ENCODE measurements at places on chromosomes 2 and 18. TPM values are rescaled to one million over a fixed set of nuclear protein-coding genes. Genes with fewer than 3 reads are reported as not detected.

DNA sequence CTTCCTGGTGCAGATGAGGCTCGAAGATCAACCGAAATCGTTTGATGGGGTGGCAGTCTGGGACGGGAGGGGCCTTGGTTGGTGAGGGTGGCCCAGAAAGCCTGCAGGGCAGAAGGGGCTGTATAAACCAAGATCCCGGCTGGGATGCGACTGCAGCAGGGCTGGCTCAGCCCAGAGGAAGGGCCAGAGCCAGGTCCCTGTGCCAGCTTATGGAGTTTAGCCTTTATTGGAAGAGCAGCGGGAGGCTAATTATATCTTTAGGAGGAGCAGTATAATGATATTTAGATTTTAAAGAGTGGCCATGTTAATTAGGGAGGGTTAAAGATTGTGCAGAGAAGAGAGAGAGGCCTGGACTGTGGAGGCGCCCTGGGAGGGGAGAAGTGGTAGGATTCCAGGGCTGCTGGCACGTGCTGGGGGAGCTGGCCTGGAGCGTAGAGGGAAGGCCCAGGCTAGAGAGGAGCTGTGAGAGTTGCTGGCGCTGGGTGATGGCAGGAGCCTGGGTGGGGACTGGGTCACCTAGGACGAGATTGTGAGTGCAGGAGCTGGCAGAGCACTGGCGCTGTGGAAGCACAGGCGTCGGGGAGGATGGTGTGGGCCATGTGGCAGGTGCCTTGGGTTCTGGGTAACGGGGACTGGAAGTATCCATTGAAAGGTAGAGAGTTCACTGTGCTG, 25.1 kb downstream of the TRAF3IP1 start:
- DNase-seq: no peak

DNA sequence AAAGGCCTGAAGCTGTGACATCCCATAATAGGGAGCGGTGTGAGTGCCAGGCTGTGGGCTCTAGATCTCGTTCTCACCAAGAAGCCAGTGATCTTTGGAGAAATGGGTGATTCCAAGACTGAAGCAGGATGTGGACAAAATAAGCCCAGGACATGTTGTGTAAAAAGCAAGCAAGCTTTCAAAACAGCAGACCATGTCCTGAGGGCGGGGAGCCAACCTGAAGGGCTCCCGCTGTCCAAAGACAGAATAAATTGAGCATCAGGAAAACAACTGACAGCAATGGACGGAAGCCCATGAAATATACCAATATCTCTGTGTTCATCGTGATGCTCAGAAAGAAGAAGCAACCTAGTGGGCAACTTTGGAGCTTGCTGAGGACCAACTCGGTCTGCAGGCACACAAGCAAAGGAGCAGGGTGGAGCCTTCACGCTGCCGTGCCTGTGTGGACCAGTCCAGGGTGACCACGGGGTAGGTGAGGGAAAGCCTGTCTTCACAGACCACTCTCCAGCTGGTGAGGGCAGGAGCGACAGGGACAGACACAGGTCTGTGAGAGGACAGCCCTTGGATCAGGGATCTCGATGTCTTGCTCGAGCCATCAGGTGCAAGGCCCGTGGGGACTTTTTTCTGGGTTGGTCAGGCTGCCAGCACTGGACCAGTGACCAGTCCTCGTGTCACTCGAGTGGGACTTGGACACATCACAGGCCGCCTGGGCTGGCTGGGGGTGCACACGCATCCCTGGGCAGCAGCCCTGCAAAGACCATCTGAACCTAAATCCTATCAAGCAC, 21.5 kb downstream of the MTERF4 start:
- no peak for DNase-seq

GRCh38 chr2:157460897-157461296, 17.0 kb upstream of the CYTIP start:
- DNase-seq: no peak

DNA sequence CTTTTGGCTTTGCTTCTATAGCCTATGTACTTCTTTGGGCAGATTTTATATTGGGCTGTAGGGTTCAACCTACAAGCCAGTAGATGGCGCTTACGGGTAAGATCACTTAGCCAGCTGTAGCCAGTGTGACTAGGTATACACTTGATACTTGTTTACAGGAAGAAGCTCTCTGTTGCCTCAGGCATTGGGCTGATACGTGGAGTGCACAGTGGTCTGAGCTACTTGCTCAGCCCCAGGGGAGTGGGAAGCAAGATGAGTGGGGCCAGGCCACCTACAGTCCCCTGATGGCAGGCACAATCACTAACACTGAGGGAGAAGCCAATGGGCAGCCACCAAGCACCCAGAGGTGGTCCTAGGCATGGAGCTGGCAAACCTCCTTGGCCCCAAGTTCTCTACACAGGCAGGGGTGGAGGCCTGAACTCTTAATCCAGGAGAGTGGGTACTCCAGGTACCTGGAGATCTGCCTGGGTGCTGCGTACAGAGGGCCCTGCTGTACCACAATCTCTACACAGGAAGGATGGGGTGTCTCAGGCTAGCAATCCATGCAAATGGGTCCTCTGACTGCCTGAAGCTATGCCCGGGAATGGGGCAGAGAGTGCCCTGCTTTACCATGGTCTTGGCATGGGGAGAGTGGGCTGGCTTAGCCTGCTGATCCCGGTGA, 122.2 kb downstream of the NCOA1 start:
- peak; percentile 30 for DNase-seq

GRCh38 chr2:27683390-27684071, 19.8 kb downstream of the SLC4A1AP start:
- peak; percentile 95 for DNase-seq

DNA sequence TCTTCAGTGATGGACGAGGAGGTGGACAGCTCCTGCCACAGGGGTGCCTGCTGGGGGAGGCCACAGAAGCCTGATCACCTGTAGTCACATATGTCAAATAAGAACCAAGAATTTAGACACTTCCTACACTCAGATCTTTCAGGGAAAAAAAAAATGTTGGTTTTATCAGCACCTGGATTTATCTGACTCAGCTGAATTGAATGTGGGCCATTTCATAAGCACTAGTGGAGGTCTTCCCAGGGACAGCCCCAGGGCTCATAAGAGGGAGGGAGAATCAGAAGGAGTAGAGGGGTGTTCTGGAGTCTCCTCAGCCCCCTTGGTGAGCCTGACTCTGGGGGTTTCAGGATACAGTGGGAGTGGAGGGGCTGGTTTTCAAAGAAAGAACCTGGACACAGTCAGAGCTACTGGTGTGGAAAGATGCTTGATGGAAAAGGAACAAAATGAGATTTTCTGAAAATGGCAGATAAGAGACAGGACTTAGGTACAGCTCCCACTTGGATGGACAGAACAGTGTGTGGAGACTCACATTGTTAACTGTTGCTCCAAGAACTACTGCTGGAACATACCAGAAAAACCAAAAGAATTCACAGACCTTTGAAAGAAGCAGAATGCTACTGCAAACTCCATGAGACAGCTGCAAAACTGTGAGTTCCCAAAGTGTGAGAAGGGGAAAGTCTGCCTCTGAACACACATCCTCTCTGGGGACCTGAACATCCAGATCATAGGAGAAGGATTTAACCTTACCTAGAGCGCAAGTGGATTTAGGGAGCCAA, 45.4 kb downstream of the LCT start:
- no peak for DNase-seq

DNA sequence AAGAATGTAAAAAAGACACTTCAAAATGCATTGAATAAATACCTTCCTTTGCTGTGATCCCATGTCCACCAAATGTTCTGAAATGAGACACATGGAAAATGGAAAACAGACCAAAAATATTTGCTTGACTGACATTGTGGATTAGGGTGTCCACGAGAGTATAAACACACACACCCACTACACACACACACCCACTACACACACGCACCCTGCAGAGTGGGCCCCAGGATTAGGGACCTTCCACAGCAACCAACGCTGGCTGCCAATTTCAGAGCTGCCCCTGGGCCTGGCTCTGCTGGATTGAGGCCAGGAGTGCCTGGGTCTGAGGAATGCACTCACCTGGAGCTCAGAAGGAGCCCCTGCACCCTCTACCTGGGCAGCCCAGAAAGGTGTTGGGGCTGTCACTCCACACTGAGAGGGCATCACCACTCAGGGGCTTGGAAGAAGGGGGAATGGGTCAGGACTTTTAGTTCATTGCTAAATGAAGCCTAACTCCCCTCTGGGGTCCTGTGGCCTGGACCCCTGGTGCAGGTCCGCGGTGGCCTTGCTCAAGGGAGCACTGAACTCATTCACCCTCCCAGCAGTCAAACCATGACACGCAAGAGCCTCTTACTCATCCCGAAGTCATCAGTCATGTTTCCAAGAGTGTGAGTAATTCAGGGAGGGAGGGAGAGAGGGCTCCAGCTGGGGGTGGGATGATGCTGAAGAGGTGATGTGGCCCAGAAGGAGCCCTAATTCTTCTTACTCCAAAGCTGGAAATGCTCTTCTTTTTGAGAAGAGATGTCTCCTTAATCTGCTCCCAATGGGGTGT, 50.2 kb upstream of the PLB1 start:
- no peak for DNase-seq

DNA sequence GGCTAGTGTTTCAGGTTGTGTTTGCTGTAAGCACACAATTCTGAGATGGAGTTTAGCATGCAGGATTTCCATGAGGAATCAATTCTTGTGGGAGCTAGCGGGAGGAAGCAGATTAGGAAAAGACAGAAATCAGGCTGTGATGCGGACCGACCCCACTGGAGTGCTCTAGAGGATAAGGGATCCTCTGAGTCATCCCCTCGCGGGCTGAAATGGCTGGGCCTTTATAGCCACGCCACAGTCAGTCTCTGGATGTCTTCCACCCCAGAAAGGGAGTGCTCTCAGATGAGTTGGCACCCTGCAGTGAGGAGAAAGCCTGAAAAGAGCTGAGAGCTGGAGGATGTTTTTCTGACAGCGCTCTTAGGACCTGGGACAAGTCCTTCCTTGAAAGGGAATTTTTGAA, 102.4 kb downstream of the GALNT3 start:
- DNase-seq: peak; percentile 11

- no peak for DNase-seq
Observed at GRCh38 chr2:58146707-58147106, 94.4 kb downstream of the FANCL start.

DNA sequence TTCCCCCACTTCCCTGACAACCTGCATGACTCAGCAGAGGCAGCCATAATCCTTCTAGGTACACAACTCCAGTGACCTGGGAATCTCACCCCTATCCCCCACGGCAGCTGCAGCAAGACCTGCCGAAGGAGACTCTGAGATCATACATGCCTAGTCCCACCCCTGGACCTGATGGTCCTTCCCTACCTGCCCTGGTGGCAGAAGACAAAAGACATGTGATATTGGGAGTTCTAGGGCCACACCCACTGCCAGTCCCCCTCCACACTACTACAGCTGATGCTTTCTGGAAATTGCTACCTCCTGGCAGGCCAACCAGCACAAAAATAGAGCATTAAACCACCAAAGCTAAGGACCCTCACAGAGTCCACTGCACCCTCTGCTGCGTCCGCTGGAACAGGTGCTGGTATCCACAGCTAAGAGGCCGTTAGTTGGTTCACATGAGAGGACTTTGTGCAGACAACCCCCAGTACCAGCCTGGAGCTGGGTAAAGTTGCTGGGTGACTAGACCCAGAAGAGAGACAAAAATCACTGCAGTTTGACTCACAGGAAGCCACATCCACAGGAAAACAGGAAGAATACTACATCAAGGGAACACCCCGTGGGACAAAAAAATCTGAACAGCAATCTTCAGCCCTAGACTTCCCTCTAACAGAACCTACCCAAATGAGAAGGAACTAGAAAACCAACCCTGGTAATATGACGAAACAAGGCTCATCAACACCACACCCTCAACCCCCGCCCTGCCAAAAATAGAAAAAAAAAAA, 12.5 kb downstream of the MARCO start:
- no peak for DNase-seq

DNA sequence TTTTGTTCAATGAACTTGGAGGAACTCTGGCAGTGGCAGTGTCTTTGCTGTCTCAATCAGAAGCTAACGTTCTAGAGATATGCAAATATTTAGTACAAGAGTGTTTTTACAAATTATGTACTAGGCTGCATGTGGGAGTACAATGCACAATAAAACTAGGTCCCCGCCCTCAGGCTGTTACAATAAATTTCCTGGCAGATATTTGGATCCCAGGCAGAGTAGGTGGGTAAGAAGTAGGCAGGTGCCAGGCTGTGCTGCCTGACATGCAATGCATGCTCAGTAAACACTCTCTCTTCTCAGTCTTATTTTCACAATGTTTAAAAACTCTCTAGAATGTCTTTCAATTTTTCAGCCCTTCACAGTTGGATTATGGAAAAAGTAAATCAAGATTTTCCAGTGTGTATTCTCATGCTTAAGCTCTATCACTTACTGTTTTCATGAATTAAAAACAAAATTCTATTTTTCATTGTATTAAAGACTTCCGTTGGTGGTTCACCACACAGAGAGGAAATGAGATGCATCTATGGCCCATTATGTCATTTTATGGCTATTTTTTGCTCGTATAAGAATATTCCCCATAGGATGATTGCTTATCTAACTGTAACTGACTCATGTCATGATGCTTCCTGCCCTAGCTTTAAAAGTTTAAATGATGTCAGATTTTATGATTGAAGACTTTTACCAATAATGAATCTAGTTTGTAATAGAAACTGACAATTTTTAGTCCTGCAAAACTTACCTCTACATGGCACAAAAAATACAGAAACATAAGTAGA, 346.1 kb downstream of the RND3 start:
- DNase-seq: no peak

DNA sequence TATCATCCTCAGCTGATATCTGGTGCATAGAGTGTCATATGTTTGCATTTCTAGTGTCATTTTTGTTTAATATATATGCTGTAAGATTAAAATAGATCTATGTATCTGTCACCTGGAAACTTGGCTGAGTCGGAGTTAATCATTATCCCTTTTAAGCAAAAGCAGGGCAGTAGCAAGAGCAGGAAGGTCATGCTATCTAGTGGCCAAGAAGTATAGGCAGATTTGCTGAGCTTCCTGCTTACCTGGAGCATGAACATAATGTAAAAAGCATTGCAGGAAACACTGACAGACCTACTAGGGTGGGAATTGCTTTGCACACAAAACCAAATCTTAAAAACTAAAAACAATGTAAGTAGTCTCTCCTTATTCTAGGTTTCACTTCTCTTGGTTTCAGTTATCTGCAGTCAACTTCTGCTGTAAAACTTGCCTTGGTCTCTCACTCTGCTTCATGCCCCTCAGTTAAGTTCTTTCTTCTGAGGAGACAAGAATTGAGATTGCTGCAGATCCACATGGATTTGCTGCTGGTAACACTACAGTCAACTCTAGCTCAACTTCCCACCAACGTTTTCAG, 295.3 kb downstream of the CDH7 start:
- peak; percentile 51 for DNase-seq

DNA sequence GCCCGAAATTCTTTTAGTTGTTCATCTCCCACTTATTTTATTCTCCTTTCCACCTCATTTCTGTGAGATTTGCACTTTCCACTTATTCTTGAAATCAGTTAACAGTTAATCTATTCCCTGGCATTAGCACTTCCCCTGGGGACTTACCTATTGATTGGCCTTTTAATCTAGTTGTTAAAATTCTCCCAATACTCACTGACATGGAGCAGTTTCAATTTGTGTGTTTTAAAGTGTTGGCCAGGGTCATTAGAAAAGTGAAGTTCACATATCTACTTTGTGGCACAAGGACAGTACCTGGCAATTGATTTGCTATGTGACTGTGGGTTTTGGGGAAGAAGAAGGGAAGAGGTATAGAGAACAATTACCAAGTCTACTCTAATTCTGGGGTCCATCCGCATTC, 83.1 kb downstream of the LYPD6 start:
- DNase-seq: no peak

The ASPRV1 gene
- 6.4 TPM for total RNA-seq

The WDCP gene
- 5.3 TPM for total RNA-seq

The GKN1 gene
- 7,706 TPM for total RNA-seq

The QPCT gene
- 12.5 TPM for total RNA-seq

The DCAF17 gene
- total RNA-seq: 18.4 TPM

The TRMT61B gene
- 20.9 TPM for total RNA-seq

The RESP18 gene
- not detected for total RNA-seq

The CPLX4 gene
- not detected for total RNA-seq
